ENCODE measurements at places on chromosomes 1 and 21. TPM values are rescaled to one million over a fixed set of nuclear protein-coding genes. Genes with fewer than 3 reads are reported as not detected.

Gene NID1
- 11.6 TPM for polyA plus RNA-seq

Gene FAM72B
- polyA plus RNA-seq, result 1.3 TPM

Gene SPRR1B
- 2,433 TPM for polyA plus RNA-seq

Gene FNDC10
- polyA plus RNA-seq, result 7.5 TPM

Gene KRTAP13-2
- not detected for polyA plus RNA-seq

Gene FHAD1
- 0.04 TPM for polyA plus RNA-seq

Gene FCRLB
- polyA plus RNA-seq, result 0.34 TPM

Measured in esophagus (tissue), 2 donors.